ENCODE measurements at places on chromosomes 2 and 18. TPM values are rescaled to one million over a fixed set of nuclear protein-coding genes. Genes with fewer than 3 reads are reported as not detected.
A peak's percentile ranks its signal among the peaks of the same experiment; 100 is the strongest.

NEDD4L gene
- 4.1 TPM for total RNA-seq

RSAD2 gene
- total RNA-seq, result 1.00 TPM

PROM2 gene
- total RNA-seq, result 0.18 TPM

OTOS gene
- not detected for total RNA-seq

SRD5A2 gene
- not detected for total RNA-seq

GAREM1 gene
- not detected for total RNA-seq

GPR75 gene
- total RNA-seq, result 2.1 TPM

DNA sequence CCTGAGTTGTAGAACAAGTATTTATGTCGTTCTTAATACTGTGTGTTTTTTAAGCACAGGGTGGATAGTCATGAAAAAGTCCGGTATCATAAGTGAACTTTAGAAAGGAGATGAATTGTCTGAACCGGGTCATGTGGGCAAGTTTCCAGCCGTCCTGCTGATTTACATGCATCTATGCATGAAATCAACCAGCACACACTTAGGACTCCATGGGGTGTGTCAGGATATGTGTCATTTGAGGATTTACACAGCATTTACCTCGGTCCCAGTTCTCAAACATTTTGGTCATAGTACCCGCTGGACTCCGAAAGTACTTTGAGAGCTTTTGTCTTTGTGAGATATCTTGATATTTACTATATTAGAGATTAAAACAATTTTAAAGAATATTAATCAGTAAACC, 47.5 kb upstream of the TWSG1 start:
- no peak for DNase-seq

GRCh38 chr2:177619461-177619860, 226.9 kb downstream of the AGPS start:
- no peak for DNase-seq

DNA sequence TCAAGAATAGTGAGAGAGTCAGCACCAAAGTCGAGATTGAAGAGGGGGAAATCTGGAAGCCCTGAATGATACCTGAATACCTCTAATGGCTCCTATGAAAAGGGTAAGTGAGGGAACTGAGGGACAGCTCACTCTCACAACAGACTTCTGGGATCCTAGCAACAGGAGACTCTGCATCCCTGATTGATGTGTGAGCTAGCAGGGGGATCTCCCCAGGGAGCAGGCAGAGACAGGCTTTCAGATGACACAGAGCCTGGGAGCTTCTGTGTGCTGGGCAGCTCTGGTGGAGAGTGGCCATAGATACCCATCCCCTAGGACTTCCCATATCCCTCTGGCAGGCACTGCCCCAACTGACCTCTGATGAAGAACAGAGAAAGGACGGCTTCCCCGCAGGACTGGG, 206.2 kb downstream of the EXOC6B start:
- DNase-seq, result no peak

DNA sequence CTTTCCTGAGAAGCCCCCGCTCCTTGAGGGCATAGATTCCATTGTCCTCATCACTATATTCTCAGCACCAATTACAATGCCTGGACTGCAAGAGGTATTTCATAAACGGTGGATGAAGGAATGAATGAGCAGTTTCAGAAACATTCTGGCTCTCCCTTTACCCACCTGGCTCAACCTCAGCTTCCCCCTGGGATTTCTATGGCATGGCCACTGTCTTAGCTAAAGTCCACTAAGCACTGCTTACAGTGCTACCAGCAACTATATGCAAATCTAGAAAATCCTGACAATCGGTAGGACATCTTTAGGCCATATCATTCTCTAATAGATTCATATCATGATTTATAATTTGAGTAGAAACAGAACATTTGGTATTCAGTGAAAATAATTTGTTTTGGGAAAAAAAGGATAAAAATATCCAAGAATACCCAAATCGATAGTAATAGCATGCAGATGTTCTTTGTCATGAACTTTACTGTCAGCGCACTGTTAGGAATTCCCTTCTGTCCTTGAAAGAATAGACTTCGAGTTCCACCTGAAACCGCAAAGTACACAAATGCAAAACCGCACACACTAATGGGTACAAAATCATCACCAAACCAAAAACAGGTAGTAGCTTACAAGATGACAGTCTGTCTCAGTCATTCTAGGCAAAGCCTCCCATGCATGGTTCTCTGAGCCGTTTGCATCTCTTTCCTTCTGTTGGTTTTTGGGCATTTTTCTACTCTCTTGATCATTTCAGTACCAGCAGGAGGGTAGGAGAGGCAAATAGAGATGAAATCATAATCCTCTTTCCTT, 303.6 kb upstream of the ID2 start:
- DNase-seq, result no peak

- DNase-seq, result no peak
These were observed 47.0 kb upstream of the GBX2 start for GRCh38 chr2:236215196-236215595.

DNA sequence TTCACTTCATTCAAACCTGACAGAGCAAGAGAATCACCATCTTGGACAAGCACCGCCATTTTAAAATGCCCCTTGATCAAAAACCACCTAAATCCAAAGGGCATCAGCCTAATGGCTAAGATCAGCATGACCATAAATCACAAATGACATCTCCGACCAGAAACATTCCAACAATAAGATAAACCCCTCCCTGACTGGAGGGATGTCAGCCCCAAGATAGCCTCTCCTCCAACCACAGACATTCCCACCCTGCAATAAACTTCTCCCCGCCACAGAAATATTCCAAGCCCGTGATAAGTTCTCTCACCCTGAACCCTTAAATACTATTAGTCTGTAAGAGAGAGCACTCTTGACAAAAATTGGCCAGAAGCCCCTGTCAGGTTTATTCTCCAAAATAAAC, 21.6 kb upstream of the LYPD1 start:
- DNase-seq, result no peak

DNA sequence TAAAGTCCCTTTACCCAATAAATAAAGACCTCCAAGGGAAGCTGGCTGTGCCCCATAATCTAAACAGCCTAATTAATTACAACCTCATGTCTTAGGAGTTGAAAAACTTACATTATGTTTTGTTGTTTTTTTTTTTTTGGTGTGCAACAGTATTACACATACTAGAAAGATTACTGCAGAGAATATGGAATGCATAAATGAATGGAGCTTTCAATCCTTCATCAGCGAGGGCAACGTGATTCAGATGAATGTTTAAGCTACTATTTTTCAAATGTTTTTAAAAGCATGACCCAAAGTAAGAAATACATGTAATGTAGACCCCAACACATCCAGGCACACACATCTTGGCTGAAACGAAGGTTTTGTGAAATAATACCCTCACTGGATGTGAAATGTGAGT, 167.1 kb upstream of the FN1 start:
- no peak for DNase-seq

- DNase-seq, result no peak
These were observed 32.3 kb downstream of the PLB1 start for GRCh38 chr2:28528206-28528605.

GRCh38 chr2:219626540-219626939, 890 bp upstream of the SLC4A3 start:
- DNase-seq, result no peak

GRCh38 chr2:207419331-207419730, 110.4 kb upstream of the CREB1 start:
- no peak for DNase-seq

DNA sequence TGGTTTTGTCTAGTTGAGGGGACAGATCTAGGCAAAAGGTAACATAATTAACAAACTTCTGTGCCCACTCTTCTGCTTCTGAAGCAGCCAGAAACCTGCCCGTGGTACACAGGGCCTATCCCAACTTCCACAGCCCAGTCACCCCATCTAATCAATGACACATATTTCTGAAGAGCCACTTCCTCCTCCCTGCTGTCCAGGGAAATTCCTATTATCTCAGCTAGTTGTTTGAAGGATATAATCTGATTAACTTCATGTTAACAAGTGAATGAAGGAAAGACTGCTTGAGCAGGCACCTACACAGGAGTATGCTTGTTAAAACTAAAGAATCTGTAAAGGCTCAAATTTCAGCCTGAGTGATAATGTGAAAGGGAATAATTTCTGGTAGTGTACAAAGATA, 61.4 kb downstream of the CCDC148 start:
- DNase-seq, result no peak

- no peak for DNase-seq
These were observed 175.2 kb downstream of the SMAD7 start for GRCh38 chr18:48775372-48776155.

DNA sequence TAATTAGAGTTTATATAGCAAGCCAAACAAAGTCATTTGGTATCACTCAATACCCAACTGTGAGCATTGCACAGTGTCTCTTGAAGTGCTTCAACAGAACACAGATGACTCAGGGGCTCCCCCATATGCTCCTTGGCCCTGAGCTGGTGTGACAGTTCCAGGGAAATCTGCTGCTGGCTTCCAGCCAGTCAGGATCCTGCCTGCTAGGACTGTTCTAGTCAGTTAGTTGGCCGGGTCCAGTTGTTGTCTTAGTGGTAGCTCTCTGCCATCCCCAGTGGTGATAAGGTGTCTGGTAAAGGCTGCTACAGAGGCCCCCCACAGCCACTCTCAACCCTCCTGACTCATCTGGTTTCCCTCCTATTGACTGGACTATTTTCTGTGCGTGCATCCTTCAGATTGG, 100.3 kb downstream of the IRS1 start:
- no peak for DNase-seq

- no peak for DNase-seq
These were observed 22.0 kb upstream of the DAPL1 start for GRCh38 chr2:158773121-158773520.

DNA sequence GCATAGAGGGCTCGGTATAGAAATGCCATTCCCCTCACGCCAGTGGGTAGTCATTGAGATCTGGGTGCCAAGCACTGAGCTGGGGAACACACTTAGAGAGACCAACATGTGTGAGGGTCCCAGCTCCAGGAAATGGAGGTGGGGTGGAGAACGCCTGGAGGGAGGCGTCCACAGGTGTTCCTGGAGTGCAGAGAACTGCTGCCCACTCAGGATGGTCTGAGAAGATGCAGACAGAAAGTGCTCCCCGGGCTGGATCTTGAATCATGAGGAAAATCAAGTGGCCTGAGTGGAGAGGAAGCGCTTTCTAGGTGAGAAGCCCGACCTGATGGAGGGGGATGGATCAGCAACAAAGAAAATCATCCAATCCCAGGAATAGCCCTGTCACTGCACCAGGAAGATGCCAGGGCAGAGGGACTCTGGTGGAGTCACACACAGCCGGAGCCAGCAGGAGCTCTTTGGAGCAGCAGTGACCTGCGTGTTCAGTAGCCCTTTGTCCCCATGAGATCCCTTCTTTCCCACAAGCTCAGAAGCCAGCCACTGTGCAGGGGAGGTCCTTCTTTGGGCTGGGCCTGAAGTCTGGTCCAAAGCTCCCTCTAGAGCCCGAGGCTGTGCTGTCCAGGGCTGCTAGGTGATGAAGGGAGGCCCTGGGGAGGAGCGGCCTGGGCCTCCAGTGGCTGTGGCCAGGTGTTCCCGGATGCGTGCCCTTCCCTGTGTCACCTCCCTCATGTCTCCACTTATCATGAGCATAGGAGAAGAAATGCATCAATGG, 112.3 kb downstream of the RNF144A start:
- no peak for DNase-seq

GRCh38 chr2:119367472-119368099, 809 bp downstream of the DBI start:
- DNase-seq, result peak; percentile 34

- no peak for DNase-seq
These were observed 772.3 kb downstream of the LRRTM4 start for GRCh38 chr2:76749858-76750257.

DNA sequence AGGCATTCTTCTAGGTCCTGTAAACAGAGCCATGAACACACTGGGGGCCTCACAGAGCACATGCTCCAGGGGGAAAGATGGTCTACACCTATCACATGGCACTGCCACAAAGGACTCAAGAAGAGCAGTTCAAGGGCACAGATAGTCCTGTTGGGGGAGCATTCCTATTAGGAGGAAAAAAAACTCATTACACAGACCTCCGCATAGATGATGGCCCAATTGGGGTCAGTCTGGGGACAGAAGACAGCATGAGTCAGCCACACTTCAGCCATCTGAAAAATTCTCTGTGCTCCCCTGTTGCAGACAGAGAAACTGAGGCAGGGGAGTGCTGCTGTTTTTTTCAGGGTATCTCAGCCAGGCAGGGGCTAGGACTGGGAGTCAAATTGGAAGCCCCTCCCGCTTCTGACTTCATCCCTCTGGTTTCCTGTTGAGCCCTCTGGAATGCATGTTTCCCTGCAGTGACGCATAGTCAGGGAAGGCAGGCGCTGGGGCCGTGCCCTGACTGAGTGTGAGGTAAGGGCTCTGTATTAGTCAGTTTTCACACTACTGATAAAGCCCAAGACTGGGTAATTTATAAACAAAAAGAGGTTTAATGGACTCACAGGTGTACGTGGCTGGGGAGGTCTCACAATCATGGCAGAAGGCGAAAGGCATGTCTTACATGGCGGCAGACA, 67.9 kb downstream of the RHOB start:
- no peak for DNase-seq

GRCh38 chr2:72940786-72941185, 23.5 kb downstream of the EMX1 start:
- DNase-seq, result no peak

GRCh38 chr2:75716406-75716805, 5.7 kb upstream of the GCFC2 start:
- no peak for DNase-seq

GRCh38 chr2:172564376-172564775, 8.5 kb downstream of the PDK1 start:
- DNase-seq, result no peak

- DNase-seq, result peak; percentile 82
These were observed 810 bp upstream of the RBFA start for GRCh38 chr18:80033181-80034067.

DNA sequence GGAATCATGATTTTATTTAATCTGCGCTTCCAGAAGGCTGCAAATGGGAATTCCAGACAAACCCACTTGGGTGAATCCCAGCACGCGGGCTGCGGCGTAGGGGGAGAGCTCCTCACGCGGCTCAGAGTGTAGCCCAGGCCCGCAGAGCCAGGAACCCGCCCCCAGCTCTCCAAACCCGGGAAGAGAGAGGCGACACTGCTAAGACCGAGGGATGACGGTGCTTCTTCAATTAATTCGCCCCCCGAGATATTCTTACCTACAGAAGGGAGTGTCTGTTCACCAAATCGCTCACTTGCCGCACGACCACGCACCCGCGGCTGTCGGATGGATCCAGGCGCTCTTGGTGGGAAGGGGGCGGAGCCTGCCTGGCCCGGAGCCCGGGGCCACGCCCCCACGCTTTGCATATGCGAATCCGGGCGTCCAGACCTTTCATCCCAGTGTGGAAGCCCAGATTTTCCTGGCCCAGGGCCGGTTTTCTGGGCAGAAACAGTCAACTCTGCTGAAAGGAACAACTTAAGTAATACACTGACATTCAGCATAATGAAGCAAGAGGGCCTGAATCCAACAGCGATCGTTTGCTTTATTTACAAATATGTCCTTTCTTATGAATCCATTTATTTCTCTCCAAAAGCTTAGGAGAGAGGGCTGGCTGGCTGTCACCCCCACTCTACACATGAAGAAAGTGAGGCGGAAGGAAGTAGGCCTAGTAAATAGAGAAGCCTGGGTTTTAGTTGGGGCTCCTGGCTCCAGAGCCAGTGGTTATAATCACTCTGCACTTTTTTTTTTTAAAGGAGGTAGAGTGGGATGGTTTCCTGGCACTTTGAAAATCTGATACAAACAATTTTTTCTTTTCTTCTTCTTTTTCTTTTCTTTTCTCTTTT, at the start of gene SLC19A3:
Gene SLC19A3, minus strand, starts transcription at position 342 of the 881 bp plus-strand sequence. CDS start 15,710 bp downstream, outside the sequence.
- DNase-seq, result no peak

All from CD8-positive, alpha-beta memory T cell (primary cell).